ENCODE measurements at places on chromosomes 4 and X.

DNA sequence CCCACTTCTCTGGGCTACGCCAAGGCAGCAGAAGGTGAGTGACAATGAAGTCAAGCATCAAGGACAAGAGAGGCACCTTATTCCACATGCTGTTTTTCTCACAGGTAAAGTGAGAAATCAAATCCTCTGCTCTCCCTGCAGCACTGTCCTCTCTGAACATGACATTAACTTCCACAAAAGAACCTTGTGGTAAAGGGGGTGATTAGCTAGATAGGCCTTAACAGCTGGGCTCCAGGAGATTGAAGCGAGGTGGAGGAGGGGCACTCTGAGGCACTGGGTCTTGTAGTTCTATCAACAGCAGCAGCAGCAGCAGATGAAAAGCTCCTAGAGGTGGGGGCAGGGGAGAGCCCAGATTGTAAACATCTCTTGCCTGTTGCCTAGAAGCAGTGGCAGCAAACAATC, 96.8 kb upstream of the CXXC4 start:
- no peak for DNase-seq

DNA sequence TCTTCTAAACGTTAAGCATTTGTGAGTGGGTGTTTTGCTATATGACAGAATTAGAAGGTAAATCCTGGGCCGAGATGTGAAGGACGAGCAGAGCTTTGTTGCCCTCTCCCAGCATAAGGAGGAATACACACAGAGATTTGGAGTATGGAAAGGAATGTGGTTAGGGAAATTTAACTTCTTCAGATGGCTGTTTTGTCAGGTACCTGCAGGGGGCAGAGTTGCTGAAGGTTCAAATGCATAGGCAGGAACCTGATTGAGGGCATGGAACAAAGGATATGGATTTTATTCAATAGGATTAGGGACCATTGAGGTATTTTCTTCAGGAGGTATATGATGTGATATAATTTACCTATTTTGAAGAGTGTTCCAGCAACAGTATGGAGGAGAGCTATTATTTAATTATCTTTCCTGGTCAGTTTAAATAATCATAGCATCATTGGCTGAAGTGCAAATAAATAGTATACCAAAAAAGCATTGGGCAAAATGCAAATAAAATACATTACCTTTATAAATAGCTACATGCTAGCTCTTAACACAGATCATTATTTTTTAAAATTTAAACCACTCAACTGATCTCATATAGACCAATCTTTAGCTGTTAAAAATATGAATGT, 143.6 kb downstream of the SLIT2 start:
- no peak for DNase-seq

DNA sequence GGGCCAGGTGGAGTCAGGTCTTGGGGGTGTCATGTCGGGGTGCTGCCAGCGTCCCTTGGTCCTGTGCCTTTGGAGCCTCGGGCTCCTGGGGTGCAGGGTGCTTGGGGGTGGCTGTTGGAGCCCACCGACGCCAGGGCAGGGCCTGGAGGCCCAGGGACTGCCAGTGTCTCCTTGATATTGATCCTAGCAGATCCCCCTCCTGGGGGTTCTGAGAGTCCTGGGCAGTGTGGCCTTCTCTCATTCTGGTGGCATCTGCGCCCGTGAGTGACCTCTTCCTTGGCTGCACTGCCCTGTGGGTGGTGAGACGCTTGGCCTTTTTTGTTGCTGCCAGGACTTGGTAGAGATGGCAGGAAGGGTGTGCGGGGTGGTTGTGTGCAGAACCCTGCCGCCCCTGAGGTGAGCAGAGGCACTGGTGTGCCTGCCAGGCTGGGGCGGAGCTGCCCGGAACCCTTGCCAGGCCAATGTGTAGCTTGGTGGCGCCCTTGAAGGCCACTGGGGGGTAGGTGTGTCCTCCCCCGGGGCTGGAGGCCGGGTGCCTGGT, 7.0 kb downstream of the NAT8L start:
- no peak for DNase-seq

DNA sequence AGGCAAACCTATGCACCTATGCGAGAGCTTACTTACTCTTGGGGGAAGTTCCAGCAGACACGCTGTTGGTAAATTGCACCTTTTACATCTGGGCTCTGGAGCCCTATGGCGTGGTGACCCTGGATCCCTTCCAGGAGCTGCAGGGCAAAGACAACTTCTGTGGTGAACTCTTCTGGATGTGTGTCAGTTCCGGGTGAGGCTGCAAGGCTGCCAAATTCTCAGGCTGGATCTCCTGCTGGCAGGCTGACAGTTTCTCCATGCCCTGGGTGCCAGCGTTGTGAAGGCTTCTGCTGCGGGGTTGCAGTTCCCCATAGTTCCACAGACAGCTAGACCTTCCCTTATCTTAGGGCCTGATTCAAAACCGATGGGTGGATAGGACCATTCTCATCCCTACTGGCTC, 37.9 kb downstream of the RAP2C start:
- DNase-seq = no peak
